GM23338 (cell line): ENCODE measurements at places on chromosomes 11 and 22. TPM values are rescaled to one million over a fixed set of nuclear protein-coding genes. Genes with fewer than 3 reads are reported as not detected.

GAB4 gene
- 0.37 and 1.7 TPM in 2 replicates for polyA plus RNA-seq

ANO3 gene
- 0.12 TPM in 1 of 2 replicates, not detected in the other for polyA plus RNA-seq

PGA5 gene
- 0.45 and 1.0 TPM in 2 replicates for polyA plus RNA-seq

KCNQ1 gene
- 0.45 and 1.1 TPM in 2 replicates for polyA plus RNA-seq

SPTBN2 gene
- polyA plus RNA-seq: 6.9 and 7.7 TPM in 2 replicates

OR52N4 gene
- polyA plus RNA-seq: not detected in 2 replicates

BARX2 gene
- polyA plus RNA-seq: not detected in 2 replicates

EFEMP2 gene
- polyA plus RNA-seq: 7.4 and 8.0 TPM in 2 replicates

OR8H3 gene
- polyA plus RNA-seq: not detected in 2 replicates

PGM2L1 gene
- 27.2 and 32.6 TPM in 2 replicates for polyA plus RNA-seq

CXCR5 gene
- polyA plus RNA-seq: 0.18 and 0.96 TPM in 2 replicates

OR51E1 gene
- not detected in 2 replicates for polyA plus RNA-seq

APOBEC3H gene
- polyA plus RNA-seq: not detected in 2 replicates

GALR3 gene
- polyA plus RNA-seq: 0.36 TPM in 1 of 2 replicates, not detected in the other

OR51B2 gene
- not detected in 2 replicates for polyA plus RNA-seq

SELENOM gene
- 49.7 and 50.8 TPM in 2 replicates for polyA plus RNA-seq

MPZL2 gene
- polyA plus RNA-seq: 2.1 and 2.6 TPM in 2 replicates

PVALB gene
- polyA plus RNA-seq: 7.9 and 8.6 TPM in 2 replicates

C11orf54 gene
- 38.8 and 43.1 TPM in 2 replicates for polyA plus RNA-seq

GLB1L2 gene
- 2.9 and 3.3 TPM in 2 replicates for polyA plus RNA-seq

TIMP3 gene
- polyA plus RNA-seq: 3.5 and 4.3 TPM in 2 replicates

FGF19 gene
- 21.7 and 22.3 TPM in 2 replicates for polyA plus RNA-seq

C11orf91 gene
- not detected in 2 replicates for polyA plus RNA-seq

CTSF gene
- 20.4 and 21.6 TPM in 2 replicates for polyA plus RNA-seq

CRYBB3 gene
- polyA plus RNA-seq: 0.52 TPM in 1 of 2 replicates, not detected in the other

TMEM218 gene
- 23.8 and 24.2 TPM in 2 replicates for polyA plus RNA-seq

MS4A12 gene
- polyA plus RNA-seq: 0.30 and 0.34 TPM in 2 replicates

CDC42EP2 gene
- 16.1 and 18.2 TPM in 2 replicates for polyA plus RNA-seq

OR2D2 gene
- polyA plus RNA-seq: 0.24 TPM in 1 of 2 replicates, not detected in the other

LGR4 gene
- polyA plus RNA-seq: 21.2 and 22.6 TPM in 2 replicates

FGF4 gene
- polyA plus RNA-seq: 4.1 and 4.8 TPM in 2 replicates

OR52I2 gene
- 0.03 TPM in 1 of 2 replicates, not detected in the other for polyA plus RNA-seq

BDNF gene
- polyA plus RNA-seq: 4.2 and 5.2 TPM in 2 replicates

FAM180B gene
- not detected in 2 replicates for polyA plus RNA-seq

OR5J2 gene
- not detected in 2 replicates for polyA plus RNA-seq

EML3 gene
- 15.4 and 15.5 TPM in 2 replicates for polyA plus RNA-seq
